ENCODE measurements at places on chromosomes 4 and X.

DNA sequence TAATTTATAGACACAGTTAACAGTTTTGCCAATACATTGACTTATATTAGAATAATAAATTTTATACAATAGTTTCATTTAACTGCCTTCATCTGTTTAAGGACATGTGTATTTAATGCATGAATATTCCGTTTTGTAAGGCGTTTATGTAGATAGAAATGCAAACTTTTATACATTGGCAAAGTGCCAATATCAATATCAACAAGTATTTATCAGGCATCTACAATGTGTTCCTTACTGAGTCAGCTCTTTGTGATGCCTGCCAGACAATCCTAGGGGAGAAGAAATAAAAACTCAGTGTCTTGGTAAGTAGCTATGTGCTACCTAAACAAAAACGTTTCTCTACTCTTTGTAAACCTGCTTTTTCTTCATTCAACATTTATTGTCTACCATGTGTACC lies 1142.2 kb downstream of the C4orf33 start:
- DNase-seq: no peak

DNA sequence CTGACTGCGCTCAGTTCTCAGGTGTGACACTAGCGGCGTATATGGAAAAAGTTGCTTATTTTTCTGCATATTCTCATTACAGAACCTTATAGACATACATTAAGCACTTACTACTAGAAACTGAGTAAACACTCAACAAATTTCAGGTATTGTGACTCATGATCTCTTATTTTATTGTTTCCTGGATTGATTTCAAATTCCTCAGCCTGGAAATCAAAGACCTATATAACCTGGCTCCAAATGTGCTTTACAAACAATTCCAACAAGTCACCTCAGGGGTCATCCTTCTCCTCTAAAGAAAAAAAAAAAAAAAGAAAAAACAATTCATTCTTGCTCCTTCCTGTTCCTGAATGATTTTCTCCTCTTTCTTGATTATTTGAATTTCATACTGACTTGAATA lies 152.3 kb downstream of the ADAM29 start:
- no peak for DNase-seq

DNA sequence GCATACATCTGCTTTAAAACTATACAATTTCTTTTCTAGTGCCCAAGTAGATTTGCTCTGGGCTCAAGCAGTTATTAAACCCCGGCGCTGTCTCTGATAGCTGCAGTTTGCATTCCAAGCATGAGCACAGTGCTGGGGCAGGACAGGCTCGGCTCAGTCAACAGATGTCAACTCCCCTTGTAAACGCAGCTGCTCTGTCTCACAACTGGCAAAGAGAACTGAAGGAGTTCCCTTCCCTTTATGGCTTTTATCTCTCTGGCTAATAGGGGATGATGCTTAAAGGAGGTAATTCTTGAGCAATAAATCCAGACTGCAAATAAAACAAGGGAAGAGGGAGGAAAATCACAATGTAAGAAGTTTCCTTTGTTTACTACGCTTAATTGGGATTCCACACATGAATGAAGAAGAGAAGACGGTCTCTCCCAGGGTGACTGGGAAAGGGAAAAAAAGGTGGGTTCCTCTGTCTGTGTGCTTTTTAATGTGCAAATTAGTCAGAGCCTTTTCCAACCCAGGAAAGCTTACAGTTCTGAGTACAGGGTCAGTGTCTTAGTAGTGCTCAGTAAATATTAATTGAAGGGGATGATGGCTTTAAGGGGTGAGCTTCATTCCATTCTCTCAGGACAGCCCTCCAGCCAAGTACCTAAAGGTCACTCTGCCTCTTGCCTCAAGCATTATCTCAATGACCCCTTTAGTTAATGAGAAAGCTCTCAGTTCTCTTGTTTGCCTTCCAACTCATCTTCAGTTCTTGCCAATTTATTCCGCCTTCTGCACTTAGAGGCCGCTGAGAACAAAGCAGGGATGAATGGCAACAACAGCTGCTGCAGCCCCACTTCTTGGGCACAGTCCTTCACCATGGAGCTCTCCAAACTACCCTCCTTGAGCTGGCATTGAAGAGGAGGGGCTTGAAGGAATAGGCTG lies 155.7 kb upstream of the JADE1 start:
- DNase-seq: no peak

- no peak for DNase-seq
These were observed 197.6 kb upstream of the GYPA start for GRCh38 chr4:144338148-144338547.

DNA sequence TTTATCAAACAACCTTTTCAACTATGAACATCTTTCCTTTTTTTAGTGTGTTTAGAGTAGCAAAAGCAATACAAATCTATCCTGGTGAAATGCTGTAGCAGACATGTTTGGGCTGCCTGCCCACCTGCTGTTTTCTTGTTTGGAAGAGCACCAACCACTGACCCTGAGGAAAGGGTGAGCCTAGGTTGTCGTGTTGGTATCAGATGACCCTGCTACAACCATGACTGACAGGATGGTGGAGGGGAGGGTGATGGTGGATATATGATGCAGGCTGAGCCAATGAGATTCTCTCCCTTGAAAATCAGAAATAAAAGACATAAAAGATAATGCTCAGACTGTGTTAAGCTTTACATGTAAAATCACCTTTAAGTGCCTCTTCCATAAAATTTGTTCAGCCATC lies 201.2 kb downstream of the NPNT start:
- no peak for DNase-seq

- DNase-seq: no peak
These were observed at the start of gene PALLD for GRCh38 chr4:168496834-168497233. TSS of gene PALLD (plus strand) at chr4:168497052.

- DNase-seq: no peak
These were observed 28.8 kb downstream of the CCNI start for GRCh38 chr4:77047037-77047436.

- no peak for DNase-seq
These were observed 2.2 kb downstream of the RP2 start for GRCh38 chrX:46838974-46839480.

DNA sequence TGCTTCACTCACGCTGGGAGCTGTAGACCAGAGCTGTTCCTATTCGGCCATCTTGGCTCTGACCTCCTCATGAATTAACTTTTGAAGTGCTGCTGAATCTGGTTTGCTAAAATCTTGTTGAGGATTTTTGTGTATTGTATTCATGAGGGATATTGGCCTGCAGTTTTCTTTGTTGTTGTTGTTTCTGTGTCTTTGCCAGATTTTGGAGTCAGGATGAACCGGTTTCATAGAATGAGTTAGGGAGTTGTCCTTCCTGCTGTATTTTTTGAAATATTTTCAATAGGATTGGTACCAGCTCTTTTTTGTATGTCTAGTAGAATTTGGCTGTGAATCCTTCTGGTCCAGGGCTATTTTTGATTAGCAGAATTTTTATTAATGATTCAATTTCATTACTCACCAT lies 138.1 kb downstream of the NPFFR2 start:
- DNase-seq: no peak

GRCh38 chr4:128355305-128355704 lies 67.7 kb upstream of the PGRMC2 start:
- DNase-seq: no peak

- no peak for DNase-seq
These were observed 302.6 kb downstream of the CBLL2 start for GRCh38 chrX:22575161-22575845.

DNA sequence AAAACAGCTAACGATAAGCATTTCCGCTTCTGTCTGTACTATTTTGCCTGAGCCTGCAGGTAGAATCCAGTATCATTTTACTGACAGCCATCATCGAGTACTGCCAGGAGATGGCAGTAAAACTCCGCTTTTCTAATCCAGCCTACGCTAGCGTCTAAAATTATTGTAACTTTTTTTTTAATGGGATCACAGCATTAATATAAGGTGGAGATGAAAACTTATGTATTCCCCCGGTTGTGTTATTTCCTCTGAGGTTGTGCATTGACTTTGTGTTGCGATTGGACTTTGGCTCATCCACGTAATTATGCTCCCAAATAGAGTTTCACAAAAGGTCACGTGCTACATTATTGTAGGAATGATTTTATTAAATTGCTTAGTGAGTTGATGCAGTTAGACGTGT lies 248.1 kb downstream of the C4orf33 start:
- peak; percentile 9 for DNase-seq

DNA sequence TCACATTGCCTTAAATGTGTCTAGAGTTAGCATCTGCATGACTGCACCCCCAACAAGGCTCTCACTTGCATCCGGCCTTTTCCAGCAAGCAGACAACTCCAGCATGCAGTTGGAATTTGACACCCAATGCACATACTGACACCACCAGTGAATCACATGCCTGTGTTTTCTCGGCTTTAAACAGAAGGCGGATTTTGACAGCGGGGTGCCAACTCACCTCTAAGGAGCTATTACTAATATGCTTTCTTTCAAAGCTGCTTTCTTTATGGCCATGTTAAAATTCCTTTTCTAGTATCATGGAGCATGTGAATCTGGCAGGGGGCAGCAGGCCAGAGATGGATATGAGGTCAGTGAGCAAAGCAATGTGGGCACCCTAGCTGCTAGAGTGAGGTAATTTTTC lies 78.0 kb upstream of the CLNK start:
- DNase-seq: no peak

DNA sequence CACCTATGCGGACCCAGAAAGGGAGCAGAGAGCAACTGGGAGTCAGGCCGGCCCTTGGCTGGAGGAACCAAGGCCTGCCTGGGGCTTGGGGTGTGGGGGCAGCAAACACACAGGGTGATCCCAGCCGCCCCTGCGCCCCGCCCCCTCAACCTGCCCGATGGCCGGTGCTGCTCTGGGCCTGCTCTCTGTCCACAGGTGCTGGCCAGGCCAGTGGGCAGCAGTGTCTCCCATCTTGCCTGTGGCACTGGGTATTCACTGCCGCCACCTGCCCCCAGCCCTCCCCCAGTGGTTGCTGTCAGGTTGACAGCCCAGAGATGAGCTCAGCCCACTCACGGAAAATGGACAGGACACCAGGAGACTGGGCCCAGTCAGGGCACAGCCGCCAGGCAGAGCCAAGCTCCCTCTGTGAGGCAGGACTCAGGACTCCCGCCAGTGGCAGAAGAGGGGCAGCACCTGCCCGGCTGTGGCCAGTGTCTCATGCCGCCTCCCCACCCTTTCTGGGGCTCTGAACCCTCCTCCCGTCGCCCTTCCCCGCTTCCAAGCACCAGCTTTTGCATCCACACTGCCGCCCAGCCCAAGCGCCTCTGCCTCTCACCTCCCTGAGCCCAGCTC lies 4.7 kb downstream of the NKX1-1 start:
- DNase-seq: no peak

- no peak for DNase-seq
These were observed 12.7 kb upstream of the TET2 start for GRCh38 chr4:105133976-105134375.

- no peak for DNase-seq
These were observed 733.4 kb upstream of the INTU start for GRCh38 chr4:126899331-126899801.

DNA sequence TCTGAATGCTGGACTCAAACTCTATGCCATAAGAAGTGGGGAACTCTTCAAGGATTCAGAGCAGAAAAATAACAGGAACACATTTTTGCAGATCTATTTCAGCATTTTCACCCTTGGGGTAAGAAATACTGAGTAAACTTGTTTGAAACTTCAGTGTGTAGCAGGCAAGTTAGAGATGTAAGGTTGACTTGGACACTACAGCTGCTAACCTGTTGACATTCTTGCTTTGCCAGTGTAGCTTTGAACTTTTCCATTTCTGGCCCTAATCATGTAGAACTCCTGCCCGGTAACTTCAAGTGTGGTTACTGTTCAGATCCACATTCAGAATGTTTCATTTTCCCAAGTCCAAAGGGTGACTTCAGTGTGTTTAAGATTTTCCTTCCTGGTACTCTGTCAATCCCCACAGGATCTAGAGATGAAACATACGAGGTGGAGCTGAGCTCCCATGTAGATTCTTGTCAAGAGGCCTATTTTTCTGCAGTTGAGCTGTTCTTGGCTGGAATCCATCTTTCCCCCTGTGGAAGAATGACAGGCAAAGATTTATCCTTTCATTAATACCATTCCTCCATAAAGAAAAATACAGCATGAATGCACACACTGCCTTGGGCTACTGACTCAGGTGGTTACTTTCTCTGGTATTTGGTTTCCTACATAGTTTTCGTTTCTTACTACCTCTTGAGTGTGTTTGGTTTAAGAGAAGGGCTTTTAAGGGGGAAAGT lies 34.1 kb downstream of the FHDC1 start:
- no peak for DNase-seq
